Left ventricle myocardium inferior (tissue), 1 donor: ENCODE measurements at places on chromosomes 3 and 15.

DNA sequence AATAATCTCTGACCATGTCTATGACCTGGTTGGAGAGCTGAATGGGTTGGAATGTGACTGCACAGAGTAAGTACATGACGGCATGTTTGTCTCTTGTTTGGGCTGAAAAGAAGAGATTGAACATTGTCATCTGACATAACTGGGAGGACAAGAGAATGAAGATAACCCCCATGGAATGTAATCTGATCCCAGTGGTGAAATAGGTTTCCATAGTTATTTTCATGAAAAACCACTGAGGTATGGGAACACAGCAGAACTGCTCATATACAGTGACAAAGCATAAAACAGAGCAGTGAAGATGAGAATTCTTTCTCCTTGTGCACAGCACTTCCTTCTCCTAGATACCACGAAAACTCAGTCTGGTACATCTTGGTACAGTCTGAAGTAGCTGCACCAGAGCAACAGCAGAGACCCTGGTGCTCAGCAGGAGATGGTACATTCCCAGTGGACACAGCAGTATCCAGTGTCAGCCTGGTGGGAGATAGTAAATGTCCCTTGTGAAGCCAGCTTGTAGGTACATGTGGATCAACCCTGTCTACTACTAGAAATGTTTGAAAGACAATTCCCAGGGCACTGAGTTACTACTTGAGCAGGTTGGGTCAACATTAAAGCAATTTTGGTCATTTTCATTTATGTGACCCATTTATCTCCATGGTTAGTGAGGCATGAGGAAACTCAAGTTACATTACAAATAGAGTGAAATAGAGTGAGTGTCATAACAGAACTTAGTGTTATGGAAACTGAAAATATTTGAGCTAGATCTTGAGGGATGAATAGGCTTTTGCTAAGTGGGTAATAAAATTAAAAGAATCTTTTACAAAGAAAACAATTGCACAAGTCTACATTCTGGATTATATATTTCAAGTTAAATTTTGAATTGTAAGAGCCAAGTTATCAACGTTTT, 178.3 kb downstream of the SUCNR1 start:
- no peak for DNase-seq

GRCh38 chr15:70720228-70721016, 42.9 kb downstream of the UACA start:
- no peak for DNase-seq

GRCh38 chr3:174859114-174859735, at the start of gene NAALADL2:
TSS of gene NAALADL2 (plus strand) at chr3:174859334.
- DNase-seq: no peak

DNA sequence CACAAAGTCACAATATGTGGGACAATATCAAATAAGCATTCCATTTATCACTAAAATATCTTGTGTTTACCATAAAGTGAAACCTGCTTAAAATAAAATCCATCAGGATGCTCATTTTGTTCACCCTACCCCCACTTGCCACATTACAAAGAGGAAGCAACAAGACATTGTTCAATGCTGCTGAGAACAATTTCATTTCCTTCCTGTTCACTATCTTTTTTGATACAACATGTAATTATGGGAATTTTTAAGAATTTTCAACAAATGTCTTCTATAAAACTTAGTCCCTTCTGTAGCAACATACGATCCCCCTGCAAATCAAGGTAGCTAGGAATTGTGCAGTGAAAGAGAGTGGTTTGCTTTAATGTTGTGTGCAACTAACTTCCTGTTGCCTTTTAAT, 34.9 kb upstream of the GPR160 start:
- DNase-seq: no peak

DNA sequence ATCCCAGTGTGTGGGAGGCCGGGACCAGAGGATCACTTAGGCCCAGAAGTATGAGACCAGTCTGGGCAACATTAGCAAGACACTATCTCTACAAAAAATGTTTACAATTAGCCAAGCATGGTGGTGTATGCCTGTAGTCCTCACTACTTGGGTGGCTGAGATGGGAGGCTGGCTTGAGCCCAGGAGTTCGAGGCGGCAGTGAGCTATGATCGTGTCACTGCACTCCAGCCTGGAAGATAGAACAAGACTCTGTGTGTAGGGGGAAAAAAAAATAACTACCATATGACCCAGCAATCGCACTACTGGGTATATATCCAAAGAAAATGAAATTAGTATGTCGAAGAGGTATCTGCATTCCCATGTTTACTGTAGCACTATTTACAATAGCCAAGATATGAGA, 22.6 kb downstream of the RYK start:
- no peak for DNase-seq

DNA sequence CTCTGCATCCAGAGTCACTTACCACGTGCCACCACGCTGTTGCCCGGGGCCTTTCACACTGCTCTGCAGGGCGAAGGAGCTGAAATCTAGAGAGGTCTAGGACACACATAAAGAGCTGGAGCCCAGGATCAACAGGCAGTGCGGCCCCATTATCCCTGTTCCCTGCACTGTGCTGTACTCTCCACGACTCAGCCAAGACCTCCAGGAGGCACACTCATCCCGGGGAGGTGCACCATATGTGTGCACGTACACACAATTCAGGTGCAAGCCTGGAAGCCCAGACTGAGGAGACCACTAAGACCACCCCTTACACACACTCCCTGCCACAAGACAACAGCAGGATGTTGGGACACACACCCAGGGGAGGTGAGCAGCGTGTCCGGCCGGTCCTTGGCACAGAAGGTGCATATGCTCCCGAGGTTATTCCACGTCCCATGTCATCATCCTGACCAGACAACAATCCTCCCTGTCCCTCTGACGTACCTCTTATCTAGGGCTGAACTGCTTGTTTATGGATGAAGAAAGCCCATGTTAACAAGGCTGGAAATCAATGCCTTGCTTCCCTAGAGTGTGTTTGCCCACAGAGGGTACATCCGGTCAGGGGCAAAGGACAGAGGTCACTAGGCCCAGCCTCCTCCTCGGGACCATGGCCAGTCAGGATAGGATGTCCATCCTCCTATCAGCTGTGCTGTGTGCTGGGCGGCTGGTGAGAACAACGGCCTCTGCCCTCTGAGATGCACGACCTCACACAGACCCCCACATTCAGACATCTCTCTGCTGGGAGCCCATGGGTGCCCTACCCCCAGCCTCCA, 16.1 kb downstream of the KLF15 start:
- no peak for DNase-seq

- DNase-seq: no peak
These were observed 88.2 kb downstream of the RAB11A start for GRCh38 chr15:65957451-65957850.

- DNase-seq: peak; percentile 80
These were observed 20.3 kb upstream of the IL16 start for GRCh38 chr15:81176291-81176893.

GRCh38 chr3:31882431-31882830, 98.6 kb downstream of the OSBPL10 start:
- DNase-seq: no peak

DNA sequence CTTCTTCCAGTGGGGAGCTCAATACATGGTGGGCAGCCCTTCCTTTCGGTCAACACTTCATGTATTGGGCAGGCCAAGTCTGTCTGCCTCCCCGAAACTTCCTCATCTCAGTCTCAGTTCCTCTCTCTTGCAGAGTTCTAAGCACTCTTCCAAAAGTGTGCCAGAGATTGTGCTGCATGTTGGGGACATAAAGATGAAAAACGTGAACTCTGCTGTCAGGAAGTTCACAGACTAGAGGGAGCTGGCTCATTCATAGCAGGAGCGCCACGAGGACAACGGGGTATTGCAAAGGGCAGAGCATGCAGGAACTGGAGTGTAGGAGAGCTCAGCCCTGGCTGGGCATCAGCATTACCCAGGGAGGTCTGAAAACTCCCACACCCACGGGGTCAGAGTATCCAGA, 15.3 kb upstream of the EPHB3 start:
- no peak for DNase-seq

GRCh38 chr15:60568301-60568742, 89.4 kb upstream of the ICE2 start:
- DNase-seq: no peak

GRCh38 chr15:100050877-100051786, 290.6 kb downstream of the ADAMTS17 start:
- DNase-seq: no peak

- peak; percentile 47 for DNase-seq
These were observed 609 bp upstream of the TBC1D23 start for GRCh38 chr3:100260081-100260684.

DNA sequence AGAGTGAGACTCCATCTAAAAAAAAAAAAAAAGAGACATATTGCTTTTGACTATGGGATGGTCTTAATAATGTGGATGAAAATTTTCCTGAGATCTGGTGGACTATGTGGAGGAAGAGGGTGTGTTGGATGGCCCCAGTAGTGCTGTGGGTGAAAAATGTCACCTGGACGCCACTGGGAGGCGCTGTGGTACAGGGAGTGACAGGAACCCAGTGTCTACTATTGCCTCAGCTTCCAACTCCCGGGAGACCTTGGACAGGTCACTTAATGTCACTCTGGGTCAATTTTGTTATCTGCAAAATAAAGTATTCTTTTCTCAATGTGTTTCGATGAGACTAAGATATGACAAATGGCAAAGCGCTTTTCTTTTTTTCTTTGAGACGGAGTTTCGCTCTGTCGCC, 27.7 kb upstream of the DCP1A start:
- peak; percentile 36 for DNase-seq

DNA sequence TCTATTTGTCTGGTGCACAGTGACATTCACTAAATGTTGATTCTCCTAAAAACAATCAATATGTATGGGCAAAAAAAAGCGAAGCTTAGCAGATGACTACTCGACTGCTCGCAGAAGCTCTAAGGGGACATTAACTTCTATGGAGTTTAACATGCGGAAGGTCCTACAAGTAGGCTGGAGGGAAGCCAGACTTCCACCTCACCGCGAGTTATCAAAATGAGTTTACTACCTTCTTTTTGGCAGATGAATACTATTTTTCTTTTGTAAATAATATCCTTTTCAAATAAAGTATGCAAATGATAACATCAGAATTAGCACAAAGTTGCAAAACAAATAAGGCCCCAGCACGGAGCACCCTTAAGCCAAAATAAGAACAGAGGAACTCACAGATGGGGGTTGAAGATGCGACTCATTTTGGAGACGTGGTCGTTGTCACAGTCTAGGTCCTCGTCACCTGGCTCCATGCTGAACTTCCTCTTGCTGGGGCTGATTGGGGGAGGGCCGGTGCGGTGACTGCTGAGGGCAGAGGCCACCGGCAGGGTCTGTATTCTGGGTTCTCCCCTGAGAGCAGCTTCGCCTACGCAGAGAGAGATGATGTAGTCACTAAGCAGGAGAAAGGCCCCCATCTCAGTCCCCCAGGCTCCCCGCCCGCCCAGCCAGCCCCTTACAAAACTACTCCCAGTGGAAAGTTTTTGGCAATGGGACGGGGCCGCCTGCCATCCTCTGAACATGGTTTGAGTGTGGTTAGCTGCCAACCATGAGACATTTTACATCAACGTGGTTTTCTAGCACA, 42.1 kb downstream of the VGLL4 start:
- DNase-seq: peak; percentile 62

GRCh38 chr3:101903451-101903871, 54.1 kb downstream of the NFKBIZ start:
- no peak for DNase-seq

GRCh38 chr15:88066636-88067330, 189.8 kb downstream of the NTRK3 start:
- no peak for DNase-seq

- no peak for DNase-seq
These were observed 89.2 kb downstream of the FBN1 start for GRCh38 chr15:48556159-48556897.

DNA sequence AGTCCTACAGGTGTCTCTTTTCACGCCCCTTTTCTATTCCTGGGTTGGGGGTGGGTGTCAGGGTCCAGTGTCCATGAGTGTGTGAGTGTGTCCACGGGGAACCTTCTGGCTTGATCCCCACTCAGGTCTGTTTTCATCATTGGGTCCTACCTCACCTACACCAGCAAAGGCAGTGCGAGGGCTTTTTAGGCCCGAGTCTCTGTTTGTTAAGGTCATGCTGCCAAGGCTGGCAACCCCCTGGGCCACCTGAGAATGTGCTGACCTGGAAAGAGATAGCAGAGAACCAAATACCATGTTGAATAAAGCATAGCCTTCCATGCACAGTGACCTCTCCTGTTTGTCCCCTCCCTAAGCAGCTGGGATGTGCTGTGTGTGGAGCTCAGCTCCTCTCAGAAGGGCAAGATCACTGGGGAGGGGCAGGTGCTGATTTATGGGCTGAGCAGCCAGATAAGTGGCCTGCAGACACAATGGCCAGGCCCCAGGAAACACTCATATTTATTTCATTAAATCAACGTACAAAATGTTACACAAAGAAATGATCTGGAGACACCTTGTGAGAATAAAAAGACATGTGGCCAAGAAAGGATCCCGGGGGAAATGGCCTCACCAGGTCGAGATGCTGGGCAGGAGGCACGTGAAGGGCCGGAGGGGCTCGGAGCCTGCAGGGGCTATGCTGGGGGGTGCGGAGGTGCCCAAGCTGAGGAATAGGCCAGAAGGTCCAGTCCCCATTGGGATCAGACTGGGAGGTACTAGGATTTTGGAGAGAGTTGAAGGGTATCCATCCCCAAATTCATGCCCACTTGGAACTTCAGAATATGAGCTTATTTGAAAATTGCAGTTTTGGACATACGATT, 36.1 kb downstream of the RAB6B start:
- no peak for DNase-seq

DNA sequence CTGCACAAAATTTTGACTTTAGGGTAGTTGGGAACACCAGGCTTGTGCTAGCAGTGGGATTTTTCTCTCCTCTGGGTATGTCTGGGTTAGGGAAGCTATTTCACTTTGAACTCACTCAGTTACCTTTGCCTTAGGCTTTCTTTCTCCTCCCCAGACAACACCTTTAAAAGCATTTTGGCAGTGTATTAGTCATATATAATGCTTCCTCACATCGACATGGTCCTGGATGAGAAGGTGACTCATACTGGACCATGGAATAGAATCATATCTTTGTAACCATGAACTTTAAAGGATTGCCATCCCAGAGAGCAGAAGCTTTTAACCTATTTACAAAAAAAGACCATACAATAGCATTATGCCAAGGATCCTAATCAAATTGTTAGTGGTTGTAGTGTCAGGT, 2.7 kb downstream of the RYR3 start:
- DNase-seq: no peak

GRCh38 chr3:21789730-21790129, 38.7 kb upstream of the ZNF385D start:
- DNase-seq: no peak

- DNase-seq: no peak
These were observed 30.5 kb downstream of the OXSM start for GRCh38 chr3:25820366-25820765.

DNA sequence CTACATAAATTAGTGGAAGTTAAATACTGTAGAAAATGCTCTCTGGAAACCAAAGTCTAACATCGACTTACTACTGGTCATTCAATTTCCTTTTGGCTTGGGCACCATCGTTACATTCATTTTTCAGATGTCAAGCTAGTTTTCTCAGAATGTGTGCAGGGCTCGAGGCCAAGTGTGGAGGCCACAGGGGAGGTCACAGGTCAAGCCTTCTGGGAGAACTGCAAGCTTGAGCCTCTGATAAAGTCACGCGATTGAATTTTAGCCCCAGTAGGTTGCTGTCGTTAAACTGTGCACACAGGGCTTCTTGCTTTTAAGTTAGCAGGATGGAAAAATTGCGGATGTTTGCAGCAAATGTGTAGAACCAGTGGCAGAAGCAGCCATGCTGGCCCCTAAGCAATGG, 182.2 kb downstream of the APBA2 start:
- no peak for DNase-seq

- no peak for DNase-seq
These were observed 309.8 kb upstream of the GRM7 start for GRCh38 chr3:6551165-6551564.
